Activated CD4-positive, alpha-beta memory T cell treated with anti-CD3 and anti-CD28 coated beads, Interleukin-2, amount 10 ng/mL, durations not matched to agents 7 days and 5 days (primary cell): ENCODE measurements at places on chromosomes 16 and 17.
A peak's percentile ranks its signal among the peaks of the same experiment; 100 is the strongest.

DNA sequence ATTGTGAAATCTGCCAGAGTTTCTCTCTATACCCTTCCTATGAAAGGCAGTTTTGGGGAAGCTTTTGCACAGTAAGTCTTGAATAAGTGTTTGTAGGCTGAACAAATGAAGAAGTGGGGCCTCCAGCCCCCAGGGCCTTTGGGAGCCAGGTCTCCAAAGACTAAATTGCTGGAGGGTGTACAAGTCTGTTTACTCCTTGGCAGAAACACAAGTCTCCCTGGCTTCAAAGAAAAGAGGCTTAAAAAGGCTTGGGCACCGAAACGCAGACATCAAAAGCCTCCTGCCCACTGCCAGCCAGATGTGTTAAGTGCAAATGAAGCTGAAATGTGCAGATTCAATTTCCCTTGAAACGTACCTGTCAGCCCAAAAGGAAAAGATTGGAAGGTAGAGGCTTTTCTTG lies 146.3 kb downstream of the TMEM132E start:
- no peak for DNase-seq

DNA sequence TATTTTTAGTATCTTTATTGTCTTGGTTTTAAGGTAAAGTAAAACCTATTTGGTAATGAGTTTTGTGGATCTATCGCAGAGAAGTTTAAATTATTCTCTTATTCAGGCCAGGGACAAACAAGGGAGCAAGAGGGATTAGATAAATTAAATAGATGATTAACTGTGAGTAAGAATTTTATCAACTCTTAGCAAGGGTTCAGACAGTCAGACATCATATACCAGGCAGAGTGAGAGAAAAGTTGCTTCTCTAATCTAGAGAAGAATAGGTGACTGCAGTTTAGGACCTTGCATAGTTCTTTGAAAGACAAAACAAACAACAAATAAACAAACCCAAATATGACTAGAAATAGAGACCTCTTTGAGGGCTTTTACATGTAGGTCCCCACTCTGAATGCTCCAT lies 840.2 kb upstream of the GOT2 start:
- no peak for DNase-seq

- no peak for DNase-seq
These were observed 4.2 kb upstream of the FBXL16 start for GRCh38 chr16:709566-710499.

- DNase-seq = no peak
These were observed 190.1 kb downstream of the C16orf78 start for GRCh38 chr16:49563666-49564065.

GRCh38 chr17:27575096-27575911 lies 55.7 kb upstream of the LGALS9 start:
- no peak for DNase-seq

DNA sequence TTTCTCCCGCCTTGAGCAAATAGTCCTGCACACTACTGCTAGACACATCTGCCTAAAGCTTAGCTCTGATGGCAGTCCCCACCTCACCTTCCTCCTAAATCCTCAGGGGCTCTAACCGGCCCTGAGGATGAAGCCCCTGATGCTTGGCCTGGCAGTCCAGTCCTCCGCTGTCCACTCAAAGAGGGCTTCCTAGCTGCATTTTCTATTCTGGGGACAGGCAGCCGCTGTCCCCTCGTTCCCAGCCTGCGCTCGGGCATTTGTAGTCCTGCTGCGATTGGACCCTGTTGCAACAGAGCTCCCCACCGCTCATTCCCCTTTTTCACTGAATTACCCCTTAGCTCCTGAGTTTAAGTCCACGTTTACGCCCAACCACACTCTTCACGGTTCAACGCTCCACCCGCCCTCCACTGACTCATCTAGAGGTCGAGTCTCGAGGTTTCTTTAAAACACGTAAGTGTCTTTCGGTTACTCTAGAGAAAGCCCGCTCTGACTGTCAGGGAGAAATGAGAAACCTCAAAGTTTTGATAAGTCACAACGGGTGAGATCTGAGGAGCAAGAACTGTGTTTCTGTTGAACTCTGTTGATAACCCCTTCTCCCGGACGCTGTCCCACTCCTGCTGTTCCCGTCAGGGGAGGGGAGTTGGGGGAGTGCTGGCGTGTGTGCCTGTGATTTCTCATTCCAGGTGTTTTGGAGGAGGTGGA lies 4.5 kb downstream of the CCR7 start:
- peak; percentile 86 for DNase-seq

GRCh38 chr17:72576289-72576759 lies 455.5 kb downstream of the SOX9 start:
- no peak for DNase-seq

DNA sequence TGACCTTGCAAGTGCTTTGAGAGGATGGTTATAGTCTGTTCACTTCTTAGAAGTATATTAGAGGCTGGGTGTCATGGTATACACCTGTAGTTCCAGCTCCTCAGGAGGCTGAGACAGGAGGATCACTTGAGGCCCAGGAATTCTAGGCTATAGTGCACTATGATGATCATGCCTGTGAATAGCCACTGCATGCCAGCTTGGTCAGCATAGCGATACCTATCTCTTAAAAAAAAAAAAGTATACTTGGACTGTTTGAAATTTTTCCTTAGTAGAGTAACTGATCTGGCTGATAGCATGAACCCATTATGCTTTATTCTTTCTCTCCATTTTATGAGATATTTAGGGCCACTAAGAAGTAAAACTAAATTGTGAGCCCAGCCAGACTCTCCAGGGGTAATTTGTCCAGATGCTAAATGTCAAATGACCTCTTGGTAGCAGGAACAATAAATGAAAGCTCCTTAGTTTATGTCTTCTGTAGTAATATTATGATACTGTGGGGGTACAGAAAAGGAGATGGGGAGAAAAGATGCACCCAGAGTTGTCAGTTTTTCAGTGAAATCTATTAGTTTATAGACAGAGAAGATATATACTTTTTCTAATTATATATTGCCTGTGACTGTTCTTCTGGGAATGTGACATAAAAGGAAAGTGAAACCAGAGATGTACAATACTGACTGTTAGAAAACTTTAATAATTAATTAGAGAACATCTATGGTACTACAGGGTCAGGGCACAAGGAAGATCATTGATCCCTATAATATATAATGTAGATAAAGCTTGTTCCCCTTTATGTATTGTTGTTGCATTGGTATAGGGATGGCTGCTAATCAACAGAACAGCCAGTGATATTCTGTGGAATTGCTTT lies 335.3 kb upstream of the TBX2 start:
- no peak for DNase-seq

GRCh38 chr17:46082257-46082656 lies 83.2 kb downstream of the STH start:
- DNase-seq = no peak

GRCh38 chr16:81130126-81130525 lies 33.9 kb upstream of the GCSH start:
- DNase-seq = no peak

GRCh38 chr17:37294888-37295287 lies 80.9 kb upstream of the C17orf78 start:
- no peak for DNase-seq

DNA sequence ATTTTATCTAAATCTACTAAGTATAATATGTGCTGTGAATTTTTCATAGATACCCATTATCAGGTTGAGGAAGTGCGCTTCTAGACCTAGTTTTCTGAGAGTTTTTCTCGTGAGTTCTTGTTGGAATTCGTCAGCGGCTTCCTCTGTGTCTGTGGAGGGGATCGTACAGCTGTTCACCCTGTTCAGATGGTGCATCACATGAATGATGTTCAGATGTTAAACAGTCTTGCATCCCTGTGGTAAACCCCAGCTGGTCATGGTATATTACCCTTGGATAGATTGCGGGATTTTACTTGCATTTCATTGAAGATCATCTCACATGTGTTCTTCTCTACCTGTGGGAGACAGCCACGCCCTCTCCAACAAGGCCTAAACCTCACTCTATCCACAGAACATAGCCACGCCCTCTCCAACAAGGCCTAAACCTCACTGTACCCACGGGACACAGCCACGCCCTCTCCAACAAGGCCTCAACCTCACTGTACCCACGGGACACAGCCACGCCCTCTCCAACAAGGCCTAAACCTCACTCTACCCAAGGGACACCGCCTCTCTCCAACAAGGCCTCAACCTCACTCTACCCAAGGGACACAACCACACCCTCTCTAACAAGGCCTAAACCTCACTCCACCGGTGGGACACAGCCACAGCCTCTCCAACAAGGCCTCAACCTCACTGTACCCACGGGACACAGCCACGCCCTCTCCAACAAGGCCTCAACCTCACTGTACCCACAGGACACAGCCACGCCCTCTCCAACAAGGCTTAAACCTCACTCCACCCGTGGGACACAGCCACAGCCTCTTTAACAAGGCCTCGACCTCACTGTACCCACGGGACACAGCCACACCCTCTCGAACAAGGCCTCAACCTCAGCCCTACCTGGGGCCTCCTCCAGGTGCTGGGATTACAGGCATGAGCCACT lies 180.2 kb upstream of the CHMP6 start:
- DNase-seq = peak; percentile 64

DNA sequence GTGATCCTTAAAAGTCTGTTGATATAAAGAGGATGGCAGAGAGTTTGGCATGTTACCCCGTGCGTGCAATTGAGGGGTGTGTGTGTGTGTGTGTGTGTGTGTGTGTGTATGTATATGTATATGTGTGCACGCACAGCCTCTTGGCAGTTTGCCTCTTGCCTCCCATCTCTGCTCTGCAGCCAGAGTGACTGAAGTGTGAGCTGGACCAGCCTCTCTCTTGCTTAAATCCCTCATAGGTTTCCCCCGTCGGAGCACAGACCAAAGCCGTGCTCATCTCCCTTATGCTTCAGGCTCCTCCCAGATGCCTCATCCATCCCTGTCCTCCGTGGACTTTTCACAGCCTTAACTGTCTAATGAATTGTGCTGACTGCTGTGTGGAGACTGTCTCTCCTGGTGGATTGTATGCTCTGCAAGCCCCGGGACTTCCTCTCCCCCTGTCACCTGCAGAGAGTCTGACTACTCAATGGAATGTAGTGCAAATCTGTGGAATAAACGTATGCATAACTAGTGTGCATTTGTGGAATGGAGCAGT lies 413.5 kb downstream of the CPPED1 start:
- no peak for DNase-seq

GRCh38 chr16:85125570-85126393 lies 13.5 kb upstream of the CIBAR2 start:
- no peak for DNase-seq

DNA sequence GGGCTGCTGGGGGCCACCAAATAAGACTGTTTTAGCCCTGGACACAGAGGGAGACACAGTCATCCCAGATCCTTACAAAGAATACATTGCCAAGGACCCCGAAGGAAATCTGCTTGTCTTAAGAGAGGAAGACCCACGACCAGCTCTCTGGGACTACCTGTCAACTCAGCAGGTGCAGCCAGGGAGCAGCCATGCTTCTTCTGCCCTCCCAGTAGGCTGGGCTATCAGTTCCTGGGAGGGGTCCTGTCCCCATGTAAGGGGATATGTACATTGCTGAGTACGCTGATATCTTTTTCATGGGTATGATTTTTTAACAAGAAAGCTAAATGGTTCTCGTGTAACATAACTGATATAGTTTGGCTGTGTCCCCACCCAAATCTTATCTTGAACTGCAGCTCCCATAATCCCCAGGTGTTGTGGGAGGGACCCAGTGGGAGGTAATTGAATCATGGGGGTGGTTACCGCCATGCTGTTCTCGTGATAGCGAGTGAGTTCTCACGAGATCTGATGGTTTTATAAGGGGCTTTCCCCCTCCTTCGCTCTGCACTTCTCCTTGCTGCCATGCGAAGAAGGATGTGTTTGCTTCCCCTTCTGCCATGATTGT lies 11.3 kb downstream of the SSTR2 start:
- DNase-seq = no peak

- peak; percentile 36 for DNase-seq
These were observed 1.0 kb downstream of the LYRM1 start for GRCh38 chr16:20901436-20902112.

DNA sequence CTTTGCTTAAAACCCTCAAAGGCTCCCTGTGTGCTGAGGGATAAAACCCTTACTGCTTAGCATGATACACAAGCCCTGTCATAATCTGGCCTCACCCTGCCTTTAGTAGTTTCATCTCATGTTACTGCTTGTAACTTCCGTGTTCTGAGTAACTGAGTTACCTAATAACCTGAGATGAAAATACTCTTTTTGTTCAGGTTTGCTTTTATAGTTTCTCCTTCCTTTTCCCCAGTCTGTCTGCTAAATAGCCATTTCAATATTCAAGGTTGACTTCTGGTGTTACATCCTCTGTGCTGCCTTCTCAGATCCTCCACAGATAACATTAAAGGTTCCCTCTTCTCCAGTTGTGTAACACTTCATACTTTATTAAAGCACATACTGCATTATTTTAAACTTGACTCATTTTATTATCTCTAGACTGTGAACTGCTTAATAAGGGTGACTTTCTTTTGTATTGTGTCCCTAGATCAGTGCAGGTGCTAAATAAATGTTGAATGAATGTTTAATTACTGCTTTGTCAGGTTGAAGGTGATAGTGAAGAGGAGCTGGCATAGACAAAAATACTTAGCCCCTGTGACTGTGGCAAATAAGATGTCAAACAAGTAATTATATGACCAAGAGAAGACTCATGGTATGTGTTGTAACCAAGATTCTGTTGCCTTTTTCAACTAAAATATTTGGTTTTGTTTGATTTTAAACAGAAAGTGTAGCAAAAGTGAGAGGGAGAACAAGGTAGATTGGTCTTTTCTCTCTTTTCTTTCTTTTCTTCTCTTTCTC lies 47.8 kb downstream of the NFAT5 start:
- DNase-seq = no peak

DNA sequence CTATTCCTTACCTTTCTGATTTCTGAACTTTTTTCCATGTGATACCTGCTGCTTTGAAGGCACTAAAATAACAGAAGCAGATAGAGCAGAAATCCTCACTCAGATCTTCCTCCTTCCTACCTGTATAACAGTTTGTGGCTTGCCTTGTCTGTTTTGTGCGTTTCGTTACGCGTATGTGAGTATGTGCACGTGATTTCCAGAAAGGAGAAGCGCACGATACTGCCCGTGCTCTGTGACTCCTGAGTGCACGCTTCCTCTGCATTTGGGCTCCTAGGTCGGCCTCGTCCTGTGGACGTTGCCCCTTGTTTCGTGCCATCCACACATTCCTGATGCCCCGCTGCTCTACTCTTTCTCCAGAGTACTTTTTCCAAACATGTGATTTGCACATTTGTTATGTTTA lies 4.1 kb downstream of the COX4I1 start:
- DNase-seq = no peak

DNA sequence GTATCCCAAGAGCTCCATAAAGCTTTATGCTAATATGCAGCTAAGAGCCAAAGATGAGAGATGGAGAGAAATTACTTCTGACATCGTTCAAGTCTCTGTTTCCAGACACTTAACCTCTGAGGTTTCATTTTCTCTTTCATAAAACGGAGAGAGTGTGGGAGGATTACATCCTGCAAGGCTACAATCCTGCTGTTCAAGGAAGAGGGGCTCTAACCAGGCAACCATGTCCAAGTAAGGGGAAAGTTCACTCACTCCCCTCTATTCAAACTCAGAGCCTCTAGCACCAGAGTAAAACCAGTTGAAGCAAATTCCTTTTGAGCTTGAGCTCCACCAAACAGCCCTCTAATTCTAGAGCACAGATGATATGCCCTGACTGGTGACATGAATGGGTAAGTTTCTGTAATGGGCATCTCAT lies 397.4 kb downstream of the NPIPA8 start:
- DNase-seq = no peak
